ENCODE measurements at places on chromosomes 7 and 10.

DNA sequence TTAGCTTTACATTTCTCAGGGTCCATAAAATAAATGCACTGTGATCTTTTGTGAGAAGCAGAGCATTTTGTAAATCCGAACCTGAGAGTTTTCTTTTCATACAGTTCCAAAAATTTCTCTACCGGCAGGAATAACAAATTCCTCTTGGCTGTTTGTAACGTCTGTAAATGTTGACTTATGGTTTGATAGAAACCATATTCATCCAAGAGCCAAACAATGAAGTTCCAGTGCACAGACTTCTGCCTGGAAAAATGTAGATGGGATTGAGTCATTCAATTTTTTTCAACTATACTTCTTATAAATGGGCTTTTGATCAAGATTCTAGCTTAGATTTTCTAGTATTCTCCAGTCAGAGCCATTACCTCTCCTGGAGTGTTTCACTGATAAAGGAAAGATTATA is 530.6 kb downstream of the TFEC start:
- DNase-seq, result no peak

DNA sequence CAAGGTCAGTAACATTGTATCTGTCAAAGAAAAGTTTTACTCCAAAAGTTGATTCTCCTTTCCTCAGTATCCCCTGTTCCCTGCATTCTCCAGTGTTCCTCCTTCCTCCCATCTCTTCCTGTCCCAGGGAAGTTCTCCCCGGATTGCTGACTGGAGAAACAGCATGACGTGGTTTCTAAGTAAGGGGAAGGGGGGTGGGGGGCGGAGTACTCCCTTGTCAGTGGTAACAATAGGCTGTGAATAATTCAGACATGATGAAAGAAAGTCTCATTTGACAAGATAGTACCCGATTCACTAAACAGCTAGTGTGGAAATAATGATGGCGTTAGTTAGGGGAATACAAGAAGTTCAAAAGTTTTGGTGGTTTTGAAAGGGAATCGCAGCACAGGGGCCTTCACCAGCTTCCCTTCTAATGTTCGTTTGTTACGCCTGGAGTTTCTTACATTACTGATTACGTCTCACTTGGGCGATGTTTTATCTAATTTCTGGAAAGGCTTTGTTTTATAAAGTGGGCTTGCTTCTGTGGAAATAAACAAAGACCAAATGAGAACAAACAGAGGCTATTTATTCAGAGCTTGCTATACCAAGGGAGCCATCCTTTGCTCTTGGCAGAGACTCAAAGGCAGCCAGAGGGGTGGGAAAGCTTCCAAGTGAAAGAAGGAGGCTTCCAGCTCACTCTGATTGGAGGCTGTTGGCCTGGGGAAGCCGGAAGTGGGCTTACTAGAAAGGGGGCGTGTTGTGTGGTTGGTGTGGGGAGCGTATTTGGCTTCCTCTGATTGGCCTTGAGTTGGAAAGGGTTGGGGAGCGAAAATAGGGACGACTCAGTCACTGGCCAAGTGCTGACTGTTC is 453.7 kb downstream of the SDK1 start:
- DNase-seq, result no peak

DNA sequence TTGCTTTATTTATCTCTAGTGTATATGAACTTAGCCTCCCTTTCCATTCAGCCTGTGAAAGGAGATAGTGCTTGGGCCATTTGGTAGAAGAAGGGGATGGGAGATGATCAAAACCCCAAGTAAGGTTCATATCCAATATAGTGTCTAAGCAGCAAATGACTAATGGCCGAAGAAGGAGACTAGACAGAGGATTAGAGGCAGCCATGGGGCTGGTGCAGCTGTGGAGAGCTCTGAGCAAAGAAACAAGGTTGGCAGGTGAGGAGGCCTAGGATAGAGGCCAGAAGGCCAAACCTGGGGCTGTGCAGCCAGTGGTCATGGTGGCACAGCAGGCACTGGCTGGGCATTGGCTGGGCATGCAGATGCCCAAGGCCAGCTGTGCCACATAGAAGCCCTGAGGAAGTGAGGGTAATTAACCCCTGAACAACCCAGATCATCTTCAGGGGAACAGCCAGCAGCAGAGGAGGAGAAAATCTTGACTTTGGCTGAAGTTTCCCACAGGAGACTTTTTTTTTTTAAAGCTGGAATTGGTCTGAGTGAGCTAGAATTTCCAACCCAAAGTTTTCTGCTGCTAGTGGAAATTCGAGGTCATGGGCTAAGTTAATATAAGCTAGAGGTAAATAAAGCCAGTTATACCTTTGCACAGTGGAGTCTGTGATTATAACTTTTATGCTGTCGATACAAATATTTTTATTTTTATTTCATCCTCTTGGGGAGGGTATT is 10.3 kb upstream of the CPA1 start:
- no peak for DNase-seq

GRCh38 chr10:72062382-72062781 is 26.0 kb downstream of the SPOCK2 start:
- DNase-seq, result no peak

DNA sequence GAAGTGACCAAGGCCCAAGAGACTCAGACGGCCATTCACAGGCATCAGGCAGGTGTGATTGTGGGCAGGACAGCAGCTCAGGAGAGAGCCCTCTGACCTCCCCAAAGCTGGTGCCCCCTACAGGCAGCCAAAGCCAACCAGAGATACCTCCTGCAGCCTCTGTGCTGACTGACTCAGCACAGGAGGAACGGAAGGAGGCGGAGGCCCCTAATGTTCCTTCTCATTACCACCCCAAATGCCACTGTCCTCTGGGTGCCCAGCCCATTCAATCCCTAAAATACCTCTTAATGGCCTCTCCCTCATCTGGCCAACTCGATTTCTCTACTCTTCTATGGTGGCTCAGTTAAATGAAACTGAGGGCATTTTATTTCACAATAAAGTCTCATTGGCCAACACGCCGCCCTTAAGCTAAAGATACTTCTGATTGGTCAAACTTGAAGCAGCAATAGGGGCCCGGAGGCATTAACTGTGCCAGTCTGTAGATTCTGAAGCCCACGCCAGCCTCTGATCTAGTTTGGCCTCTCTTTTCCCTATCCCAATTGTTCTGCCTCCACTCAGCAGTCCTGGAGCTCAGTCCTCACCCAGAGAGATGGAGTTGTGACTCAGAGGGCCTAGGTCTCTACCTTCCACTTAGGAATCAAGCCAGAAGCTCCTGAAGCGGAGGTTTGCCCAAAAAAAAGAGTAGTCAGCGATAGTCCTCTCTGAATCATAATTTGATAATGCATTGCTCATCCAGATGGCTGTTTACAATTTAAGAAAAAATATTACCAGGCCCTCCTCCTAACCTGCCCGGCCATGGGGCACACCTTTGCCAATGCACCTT is 1.2 kb downstream of the CYREN start:
- peak; percentile 64 for DNase-seq

DNA sequence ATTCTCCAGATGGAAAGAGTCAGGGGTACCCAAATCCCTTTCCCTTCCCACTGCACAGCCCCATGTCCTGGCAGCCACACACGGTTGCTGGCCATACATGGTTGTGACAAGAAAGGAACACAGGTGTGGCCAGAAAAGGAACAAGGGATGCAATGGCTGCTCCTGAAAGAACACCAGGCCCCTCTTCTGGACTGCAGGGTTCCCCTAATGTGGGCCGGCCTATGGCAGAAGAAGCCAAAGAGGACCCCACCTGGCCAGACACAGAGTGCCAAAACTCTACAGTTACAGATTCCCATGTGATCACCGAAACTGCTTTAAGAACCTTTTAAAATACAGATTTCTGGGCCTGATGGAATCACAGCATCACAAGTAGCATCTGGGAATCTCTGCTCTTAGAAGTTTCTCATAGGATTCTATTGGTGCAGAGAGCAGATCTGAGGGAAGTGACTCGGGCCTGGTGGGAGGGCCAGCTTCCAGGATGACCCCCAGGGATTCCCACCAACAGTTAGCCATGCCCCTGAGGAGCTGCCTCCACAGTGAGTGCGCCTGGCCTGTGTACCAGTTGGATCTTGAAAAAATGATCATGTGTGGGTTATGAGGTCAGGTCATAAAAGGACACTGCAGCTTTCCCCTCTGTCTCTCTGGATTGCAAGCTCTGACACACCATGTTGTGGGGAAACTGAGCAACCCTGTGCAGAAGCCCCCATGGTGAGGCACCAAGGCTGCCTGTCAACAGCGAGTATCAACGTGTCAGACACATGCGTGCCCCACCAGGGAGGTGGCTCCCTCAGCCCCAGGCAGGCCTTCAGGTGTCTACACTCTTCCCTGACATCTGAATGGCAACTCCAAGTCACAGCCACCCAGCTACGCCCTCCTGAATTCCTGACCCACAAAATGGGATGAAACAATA is 89.6 kb upstream of the LANCL2 start:
- DNase-seq, result no peak

- DNase-seq, result peak; percentile 51
Observed at GRCh38 chr10:124611738-124612137, 132.4 kb downstream of the FAM53B start.

DNA sequence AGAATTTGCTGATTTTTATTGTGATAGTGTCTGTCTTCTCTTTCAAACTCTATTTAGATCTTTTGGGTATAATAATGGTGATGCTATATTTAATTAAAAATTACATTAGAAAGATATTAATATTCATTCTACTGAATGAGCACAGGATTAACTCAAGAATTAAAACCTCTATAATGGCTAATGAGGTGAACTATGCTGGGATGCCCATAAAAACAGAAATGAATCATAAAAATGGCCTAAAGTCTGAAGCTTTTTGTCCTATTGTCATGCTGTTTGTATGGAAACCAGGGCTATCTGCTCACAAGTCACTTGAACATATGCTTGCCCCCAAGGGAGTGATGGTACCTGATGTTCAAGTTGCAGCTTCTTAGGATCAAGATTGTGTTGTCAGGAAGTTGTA is 76.2 kb upstream of the ICA1 start:
- DNase-seq, result no peak

DNA sequence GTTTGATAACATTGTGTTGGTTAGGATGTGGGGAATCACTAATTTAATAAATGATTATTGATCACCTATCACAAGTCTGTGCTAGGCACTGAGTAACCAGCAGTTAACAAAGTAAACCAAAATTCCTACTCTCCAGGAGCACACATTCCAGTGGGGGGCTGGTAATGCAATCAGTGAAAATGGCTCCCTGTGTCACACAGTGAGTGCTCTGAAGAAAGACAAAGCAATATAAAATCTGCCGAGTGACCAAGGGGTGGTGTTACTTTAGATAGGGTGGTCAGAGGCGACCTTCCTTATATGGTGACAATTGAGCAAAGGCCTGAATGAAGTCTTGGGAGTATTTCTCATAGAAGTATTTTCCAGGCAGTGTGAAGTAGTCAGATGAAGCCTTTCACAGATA is 13.6 kb upstream of the SMC3 start:
- no peak for DNase-seq

DNA sequence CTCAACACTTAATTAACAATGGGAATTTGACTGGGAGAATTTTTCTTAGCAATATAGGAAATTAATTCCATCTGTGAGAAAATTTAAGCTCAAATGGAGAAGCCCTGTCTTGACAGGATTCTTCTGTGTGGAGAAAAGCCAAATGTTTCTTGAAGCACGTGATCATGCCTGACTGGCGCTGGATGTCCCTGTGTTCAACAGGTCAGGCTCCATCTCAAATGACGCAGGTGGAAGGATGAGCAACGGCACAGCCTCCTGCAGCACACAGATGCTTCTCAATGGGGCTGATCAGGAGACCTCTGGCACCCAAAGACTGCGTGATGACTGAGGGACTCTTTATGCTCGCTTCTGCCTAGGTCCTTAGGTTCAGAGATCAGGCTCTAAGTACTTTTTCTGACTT is 143.8 kb downstream of the RSU1 start:
- no peak for DNase-seq

All from inflammatory macrophage (primary cell).